ENCODE measurements at places on chromosomes 1 and 21.

DNA sequence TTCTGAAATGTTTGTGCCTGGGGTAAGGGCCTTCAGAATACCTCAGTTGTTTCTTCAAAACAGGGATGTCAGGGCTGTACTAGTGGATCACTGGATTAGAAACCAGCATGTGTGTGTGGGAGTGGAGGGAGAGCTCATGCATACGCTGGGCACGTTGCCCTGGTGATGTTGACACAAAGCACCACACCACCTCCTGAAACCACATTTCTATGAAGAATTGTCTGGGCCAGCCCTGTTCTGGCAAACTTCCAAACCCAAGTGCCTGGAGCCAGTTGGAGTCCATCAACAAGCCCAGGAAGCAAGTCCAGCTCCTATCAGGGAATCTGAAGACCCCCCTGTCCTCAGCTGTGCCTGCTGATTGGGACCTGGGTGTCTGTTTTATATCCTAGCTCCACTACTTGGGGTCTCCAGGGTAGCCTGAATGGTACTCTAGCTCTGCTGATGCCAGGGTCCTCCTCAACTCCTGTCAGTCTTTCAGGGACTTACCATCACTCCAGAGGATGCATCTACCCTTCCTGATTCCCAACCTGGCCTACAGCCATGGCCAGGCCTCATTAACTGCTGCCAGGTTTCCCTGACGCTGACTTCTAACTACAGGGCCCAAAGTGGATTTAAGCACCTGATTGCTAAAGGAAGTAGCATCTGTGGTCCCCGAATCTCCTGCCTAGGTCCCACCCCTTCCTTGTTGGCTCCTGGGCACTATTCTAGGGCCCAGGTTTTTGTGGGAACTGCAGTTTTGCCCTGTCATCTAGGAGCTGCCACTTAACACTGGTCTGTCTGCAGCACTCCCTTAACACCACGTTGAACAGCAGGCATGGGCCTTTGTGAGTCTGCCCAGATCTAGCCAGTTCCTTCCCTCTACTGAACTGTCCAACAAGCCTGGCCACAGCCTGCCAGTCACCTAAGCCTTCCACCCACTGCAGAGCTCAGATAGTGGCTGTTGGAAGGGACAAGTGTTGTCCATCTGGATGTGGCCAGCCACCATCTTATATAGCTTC lies 45.5 kb downstream of the LPAR3 start:
- DNase-seq, result no peak

GRCh38 chr1:164801791-164802502 lies 243.0 kb downstream of the PBX1 start:
- DNase-seq, result no peak

DNA sequence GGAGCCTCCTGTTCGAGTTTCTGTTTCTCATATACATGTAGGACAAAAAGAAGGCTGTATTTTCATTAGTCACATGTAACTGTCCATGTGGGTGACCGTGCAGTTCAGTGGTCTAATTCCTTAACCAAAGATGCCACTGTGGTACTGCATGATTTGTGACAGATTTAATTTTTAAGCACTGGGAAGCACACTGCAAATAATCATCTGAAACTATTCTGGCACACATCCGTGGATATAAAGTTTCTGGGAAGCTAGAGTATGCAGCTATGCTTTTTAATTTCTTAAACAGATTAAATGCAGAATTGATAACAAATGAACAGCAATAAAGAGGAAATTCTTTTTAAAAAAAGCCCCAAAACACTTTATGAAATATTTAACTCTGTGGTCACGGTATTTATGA lies 254.8 kb downstream of the LMO4 start:
- DNase-seq, result no peak

- DNase-seq, result peak; percentile 42
These were observed at the start of gene MYCL for GRCh38 chr1:39901714-39902459. TSS of gene MYCL (minus strand) at chr1:39901917. CDS start at chr1:39901434, 483 bp downstream.

- DNase-seq, result peak; percentile 19
These were observed 10.9 kb downstream of the OLIG2 start for GRCh38 chr21:33036430-33037162.

- DNase-seq, result no peak
These were observed 68.1 kb upstream of the ANGPTL1 start for GRCh38 chr1:178938959-178939317.

DNA sequence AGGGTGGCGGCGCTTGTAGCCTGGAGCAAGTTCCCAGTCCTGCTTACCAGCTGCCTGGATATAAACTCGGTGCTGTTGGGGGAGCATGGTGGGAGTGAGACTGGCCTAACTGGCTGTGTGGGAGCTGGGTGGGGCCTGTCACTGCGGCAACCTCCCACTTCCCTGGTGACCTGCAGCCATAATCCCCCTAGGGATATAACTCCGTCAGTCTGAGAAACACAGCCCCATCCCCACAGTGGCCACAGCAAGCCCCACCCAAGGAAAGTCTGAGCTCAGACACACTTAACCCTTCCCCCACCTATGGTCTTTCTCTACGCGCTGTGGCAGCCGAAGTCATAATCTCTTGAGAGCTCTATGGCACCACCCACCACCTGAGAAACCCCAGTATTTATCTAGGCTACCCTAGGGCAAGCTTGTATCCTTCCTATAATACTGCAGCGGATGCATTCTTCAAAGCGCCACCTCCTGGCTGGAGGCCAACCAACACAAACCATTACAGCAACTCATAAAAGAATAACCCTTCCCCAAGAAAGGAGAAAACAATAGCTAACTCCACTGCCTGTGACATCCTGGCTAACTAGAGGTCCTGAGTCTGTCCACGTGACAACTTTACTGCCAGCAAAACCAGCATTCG lies 57.4 kb downstream of the ZNF648 start:
- DNase-seq, result no peak

GRCh38 chr1:65179148-65179547 lies 31.1 kb downstream of the AK4 start:
- no peak for DNase-seq

GRCh38 chr1:116228511-116228910 lies 117.3 kb downstream of the MAB21L3 start:
- no peak for DNase-seq

- DNase-seq, result no peak
These were observed 43.9 kb downstream of the SDC3 start for GRCh38 chr1:30864681-30865080.

GRCh38 chr21:17667256-17667655 lies 54.6 kb upstream of the BTG3 start:
- no peak for DNase-seq

- DNase-seq, result no peak
These were observed 361.4 kb downstream of the HLX start for GRCh38 chr1:221240690-221241089.

GRCh38 chr1:221824025-221824424 lies 82.1 kb upstream of the DUSP10 start:
- no peak for DNase-seq

- DNase-seq, result no peak
These were observed 54.6 kb downstream of the GORAB start for GRCh38 chr1:170586321-170587252.

DNA sequence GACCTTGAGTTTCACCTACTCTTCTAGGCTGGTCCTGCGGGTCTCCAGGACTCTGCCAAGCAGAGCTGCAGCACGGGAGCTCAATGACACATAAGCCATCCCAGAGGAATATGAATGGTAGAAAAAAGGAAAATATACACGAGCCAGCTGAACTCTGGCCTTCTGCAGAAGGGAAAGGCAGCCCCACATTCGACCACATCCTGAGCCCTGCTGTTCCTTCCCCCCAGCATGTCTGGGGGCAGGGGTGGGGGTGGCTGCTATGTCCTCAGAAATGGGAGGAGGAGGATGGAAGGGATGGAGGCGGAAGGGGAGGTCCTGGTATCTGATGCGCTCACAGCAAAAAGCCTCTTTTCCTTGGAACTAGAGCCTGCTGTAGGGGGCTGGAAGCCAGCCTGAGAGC lies 12.1 kb upstream of the KDF1 start:
- DNase-seq, result no peak

- no peak for DNase-seq
These were observed 72.8 kb downstream of the SELENOF start for GRCh38 chr1:86841116-86841515.

DNA sequence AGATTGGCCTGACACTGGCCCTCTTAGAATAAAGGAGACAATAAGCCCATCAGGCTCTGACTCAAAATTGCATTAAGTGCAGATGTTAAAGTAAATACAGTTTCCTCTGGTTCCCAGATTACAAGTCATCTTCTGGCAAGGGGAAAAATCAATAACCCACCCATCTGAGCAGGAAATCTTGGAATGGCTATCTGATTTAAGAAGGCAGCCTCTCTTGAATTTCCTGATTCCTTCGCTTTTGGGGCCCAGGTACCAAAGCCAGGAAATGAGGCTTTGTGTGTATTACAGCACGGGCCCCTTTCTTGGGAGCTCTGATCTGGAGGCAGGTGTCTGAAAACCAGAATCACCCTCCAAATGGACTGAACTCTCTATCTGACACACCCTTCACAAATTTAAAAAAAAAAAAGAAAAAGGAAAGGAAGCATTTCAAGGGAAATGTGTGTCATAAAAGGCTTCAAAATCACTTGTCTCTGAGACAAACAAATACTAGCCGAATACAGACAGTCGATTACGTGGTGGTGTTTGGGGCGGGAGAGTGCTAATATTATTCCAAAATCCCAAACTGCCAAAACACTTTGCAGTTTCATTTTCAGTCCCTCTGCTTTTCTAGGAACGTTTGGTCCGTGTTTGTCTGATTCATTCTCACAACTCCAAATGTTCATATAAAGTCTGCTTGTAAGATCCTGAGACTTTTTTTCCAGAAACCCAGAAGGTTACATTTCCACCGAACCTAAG lies 240.9 kb upstream of the CAMK1G start:
- no peak for DNase-seq

DNA sequence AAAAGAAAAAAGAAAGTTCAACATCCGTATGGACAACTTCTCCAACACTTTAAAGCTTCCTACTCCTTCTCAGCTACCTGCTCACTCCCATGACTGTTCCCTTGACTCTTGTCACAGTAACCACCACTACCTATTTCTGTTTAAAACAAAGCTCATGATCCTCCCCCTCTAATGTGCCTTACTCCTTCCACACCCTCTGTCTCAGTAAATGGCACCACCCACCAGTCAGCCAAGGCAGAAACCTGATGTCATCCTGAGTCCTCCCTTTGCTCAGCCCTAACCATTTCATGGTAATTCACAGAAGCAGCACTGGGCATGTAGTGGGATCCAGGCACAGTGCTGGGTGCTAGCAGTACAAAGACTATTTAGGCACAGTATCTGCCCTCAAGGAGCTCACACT lies 63.0 kb upstream of the PPM1J start:
- no peak for DNase-seq

DNA sequence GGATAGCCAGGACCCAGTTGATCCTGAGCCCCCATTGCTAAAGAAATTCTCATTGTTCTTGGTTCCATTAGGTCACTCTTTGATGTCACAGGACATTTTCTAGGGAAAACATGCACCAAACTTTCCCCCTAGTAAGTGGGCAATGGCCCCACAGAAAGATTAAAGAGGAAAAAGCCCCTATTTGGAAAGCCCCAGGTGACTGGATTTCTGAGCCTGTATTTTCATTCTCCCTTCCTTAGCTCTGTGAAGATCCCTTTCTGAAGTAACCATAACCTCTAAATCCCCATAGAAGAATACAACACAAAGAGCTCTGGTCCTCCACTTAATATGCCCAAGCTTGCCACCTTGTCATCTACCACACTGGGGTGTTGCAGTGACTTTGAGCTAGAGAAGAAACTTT lies 232.3 kb upstream of the FGGY start:
- no peak for DNase-seq

- no peak for DNase-seq
These were observed 67.0 kb upstream of the BACE2 start for GRCh38 chr21:41100826-41101550.

GRCh38 chr1:197732187-197732586 lies 43.1 kb downstream of the DENND1B start:
- DNase-seq, result no peak

DNA sequence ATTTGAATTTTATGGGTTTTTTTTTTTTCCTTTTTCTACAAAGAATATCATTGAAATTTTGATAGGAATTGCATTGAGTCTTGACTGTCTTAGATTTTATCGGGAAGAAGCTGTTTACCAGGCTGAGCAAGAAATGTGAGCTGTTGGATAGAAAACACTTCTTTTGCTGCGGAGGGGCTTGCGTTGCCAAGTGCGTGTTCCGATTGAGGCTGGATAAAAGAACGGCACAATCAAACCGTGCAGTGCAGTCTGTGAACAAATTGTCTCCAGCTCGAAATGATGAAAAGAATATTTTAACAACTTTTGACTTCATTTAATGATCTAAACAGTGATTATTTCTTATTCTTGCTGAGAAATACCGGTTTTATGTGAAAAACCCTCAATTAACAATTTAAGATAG lies 149.4 kb downstream of the RYR2 start:
- DNase-seq, result no peak

- no peak for DNase-seq
These were observed 48.0 kb downstream of the NR5A2 start for GRCh38 chr1:200075522-200075921.

DNA sequence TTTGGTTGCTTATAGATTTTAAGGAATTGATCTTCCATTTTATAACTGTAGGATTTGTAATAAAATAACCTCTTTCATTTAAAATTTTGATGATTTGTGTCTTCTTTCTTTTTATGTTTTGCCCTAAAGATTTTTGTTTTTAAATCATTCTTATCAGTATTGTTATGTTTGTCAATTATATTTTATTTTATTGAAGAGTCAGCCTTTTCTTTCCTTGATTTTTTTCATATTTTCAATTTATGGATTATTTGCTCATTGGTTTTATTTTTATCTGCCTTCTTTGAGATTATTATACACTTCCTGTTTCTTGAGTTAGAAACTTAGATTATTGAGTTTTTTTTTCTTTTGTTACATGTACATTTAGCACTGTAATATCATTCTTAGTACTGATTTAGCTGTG lies 233.4 kb upstream of the BRINP3 start:
- no peak for DNase-seq

DNA sequence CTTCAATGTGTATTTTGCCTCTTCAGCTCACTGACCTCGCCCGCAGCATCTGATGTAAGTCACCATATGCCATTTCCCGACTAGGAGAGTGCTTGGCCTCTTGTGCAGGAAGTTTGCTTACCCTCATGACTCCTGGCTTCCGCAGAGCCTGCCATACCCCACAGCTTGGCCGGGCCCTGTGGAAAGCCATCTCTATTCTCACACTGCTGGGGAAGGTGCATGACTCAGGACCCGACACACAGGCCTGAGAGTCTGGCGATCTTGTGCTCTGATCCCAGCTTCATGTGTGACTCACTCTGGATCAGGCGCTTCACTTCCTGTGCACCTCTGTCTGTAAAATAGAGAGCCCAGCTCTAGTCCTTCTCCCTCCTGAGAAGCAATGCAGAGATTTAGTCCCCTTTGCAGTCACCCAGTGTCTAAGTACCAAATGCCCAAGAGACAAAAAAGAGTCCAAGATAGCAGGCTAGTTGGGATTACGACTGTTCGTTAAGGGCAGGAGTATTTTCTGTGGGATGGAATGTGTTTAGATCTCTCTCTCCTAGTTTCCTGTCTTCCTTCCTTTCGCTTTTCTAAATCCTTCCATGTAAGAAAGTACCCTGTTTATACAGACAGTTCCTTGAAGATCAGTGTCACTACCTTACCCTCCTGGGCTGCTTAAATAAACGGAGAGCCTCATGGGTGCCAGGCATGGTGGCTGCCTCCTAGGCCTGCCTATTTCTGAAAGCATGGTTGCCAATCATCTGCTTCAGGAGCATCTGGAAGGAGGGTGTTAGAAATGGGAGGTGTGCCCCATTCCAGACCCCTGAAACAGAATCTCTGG lies 62.8 kb upstream of the KIF26B start:
- no peak for DNase-seq

- no peak for DNase-seq
These were observed 296.5 kb upstream of the PLXNA2 start for GRCh38 chr1:208540724-208541123.
